Kidney epithelial cell (primary cell): ENCODE measurements at places on chromosomes 5 and 9. TPM values are rescaled to one million over a fixed set of nuclear protein-coding genes. Genes with fewer than 3 reads are reported as not detected.

DNA sequence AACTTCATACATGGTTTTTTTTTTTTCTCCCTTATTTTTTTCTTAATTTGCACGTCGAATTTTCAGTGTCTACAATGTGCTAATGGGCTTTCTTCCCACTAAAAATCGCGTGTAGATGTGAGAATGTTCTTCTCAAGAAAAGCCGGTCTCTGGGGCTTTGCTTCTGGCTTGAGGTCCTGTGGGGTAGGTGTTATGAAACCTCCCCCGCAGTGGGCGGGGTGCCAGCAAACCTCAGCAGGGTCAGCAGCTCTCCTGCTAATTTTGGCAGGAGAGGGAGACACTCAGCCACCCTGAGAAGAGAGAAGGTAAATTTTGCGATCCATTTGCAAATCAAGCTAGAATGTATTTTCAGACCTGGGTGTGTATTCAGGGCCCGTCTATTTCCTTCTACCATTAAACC is 59.9 kb downstream of the NPR3 start:
- DNase-seq = no peak

Gene EQTN
- total RNA-seq = not detected in 2 replicates

DNA sequence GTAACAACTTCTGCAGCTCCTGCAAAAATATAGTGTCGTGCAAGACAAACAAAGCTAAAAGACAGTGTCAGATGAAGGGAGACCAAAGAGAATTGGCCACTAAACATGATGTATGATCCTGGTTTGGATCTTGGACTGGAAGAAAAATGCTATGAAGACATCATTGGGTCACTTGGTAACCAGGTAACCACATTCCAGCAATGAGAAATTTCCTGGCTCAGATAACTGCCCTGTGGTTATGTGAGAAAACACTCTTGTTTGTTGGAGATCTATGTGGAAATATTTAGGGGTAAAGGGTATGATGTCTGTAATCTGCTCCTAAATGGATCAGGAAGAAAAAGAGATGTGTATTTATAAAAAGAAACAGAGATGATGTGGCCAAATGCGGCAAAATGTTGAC is 45.5 kb upstream of the ANKRD33B start:
- no peak for DNase-seq

Gene HACD4
- total RNA-seq = 0.46 and 0.62 TPM in 2 replicates

DNA sequence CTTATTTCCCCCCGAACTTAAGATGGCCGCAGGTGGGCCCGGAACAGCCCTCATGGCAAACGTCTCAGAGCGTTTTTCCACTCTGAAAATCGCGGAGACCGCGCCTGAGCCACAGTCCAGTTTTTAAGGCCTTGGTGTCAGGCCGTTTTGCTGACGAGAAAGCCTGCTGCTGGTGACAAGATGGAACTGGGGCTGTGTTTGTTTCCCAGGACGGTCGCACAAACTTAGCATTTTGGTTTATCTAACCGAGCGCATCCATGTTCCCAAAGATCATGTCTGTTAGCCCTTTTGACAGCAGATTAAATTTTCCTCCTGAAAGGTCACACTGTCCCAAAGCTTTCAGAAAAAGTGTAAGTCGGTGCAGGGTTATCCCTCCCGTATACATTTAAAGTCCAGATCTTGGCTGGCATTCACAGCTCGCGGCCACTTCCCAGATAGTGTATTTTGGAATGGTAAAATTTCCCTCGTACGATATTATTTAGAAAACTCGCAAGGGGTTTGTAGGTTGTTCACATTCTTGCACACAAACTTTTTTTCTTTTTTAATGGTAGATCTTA is 812 bp downstream of the SREK1 start:
- DNase-seq = peak; percentile 7

Gene HMMR
- 7.1 and 11.2 TPM in 2 replicates for total RNA-seq

GRCh38 chr5:75948438-75948837 is 134.7 kb upstream of the SV2C start:
- no peak for DNase-seq

DNA sequence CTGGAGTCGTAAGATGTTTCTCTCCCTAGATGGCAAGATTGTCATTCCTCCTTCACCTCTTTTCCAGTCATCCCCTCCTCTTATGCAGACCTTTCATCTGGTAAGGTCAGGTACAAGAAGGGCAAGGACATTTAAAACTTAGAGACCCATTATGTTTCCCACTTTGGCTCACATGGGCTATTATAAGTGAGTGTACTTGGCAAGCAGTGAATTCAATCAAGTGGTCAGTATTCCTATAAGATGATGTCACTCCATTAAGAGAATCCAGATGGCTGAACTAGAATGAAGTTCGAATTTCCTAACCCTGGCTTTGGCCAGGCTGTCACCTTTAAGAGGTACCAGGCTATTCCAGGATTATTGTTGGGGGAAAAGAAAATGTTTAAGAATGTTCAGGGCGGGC is 32.2 kb downstream of the ZNF131 start:
- no peak for DNase-seq

GRCh38 chr5:34957321-34957720 is 28.0 kb downstream of the DNAJC21 start:
- no peak for DNase-seq

GRCh38 chr5:172633403-172633970 is 7.6 kb upstream of the NEURL1B start:
- DNase-seq = no peak

- DNase-seq = peak; percentile 90
Measured at GRCh38 chr9:72315510-72316311, 49.3 kb downstream of the ZFAND5 start.

GRCh38 chr5:171848486-171848885 is 62.9 kb downstream of the SMIM23 start:
- no peak for DNase-seq

DNA sequence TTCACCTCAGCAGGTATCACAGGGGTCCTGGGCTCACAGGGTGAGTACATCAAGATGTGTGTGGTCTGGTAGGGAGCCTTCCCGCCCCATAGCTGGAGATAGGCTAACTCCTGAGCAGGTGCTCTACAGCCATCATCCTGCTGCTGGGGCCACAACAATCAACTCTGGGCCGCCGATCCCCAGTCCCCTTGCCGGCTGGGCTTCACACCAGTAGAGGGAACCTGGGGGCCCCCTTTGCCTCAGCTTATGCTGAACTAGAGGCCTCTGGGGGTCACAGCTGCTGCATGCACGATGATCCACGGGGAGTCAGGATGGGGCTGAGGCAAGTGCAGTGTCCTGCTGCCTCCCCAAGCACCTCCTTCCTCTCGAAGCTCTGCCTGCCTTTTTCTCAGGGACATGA is 46.5 kb downstream of the IRF1 start:
- no peak for DNase-seq

Gene C5orf58
- not detected in 2 replicates for total RNA-seq

Gene SHB
- total RNA-seq = 39.1 and 42.2 TPM in 2 replicates

DNA sequence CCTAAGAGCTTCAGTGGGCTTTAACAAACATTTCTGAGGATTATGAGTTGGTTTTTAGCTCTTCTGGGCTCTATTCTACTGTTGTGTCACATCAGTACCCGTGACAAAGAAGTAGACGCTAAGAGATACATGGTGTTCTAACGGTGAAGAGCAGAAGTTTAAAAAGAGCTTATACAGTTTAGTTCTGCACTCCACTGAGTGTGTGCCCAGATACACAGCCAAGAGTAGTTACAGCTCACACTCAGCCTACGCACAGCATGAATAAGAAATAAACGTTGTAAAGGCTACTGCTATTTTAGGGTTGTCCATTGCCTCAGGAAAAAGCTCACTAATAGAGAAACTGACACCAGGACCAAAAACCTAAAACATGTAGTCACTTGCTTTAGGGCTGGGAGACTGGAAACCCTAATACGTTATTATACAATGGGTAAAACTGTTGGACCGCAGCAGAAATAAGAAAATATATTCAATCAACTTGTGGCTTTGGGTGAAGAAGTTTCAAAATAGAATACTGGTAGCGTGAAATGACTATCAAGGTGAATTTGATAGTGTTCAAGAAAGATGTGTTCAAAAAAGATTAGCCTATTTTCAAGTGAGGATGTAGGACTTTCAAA is 34.7 kb downstream of the PSIP1 start:
- DNase-seq = no peak

Gene MELK
- total RNA-seq = 15.0 and 16.0 TPM in 2 replicates
